ENCODE measurements at places on chromosomes 13 and 19.

GRCh38 chr13:113734826-113735125 is 24.2 kb upstream of the TMEM255B start:
- no peak overlapping the region for H3K4me3 ChIP-seq
- no peak overlapping the region for H3K27ac ChIP-seq
- no peaks in the 10 kb centered on the region for H3K36me3 ChIP-seq
- H3K27me3 ChIP-seq = no peaks in the 10 kb centered on the region
- no peaks in the 10 kb centered on the region for H3K4me1 ChIP-seq

DNA sequence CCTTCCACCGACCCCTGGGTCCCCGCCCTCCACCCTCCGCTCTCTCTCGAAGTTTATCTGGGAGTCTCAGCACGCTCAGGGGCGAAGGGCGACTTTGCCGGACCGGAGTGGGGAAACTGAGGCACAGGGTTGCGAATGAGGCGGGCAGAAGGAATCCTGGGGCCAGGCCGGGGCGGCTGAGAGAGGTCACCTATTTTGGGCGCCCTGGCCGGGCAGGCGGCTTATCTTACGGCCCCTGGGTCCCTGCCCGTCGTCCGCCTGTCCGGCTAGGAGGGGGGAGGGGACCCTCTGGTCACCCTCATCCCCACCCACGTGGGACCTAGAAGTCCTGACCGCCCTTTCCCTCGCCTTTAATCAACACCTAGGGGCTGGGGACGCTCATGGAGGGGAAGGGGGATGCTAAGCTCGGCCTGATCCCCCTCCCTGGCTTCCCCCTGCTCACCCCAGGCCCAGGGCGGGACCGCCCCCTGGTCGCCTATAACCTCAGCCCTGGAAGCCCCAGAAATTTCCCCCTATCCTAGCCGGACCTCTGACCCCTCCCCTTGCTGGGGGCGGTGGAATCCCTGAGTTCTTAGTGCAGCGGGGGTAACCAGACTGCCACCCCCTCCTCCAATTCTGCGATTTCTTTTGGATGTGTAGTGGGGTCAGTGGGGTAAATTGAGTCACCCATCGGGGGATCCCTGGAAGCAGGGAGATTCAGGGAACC is 556 bp downstream of the TRIP10 start:
- no peaks in the 10 kb centered on the region for H3K27me3 ChIP-seq
- peaks cover 29% of the 10 kb centered on the region for H3K4me1 ChIP-seq
- no peak for DNase-seq
- H3K36me3 ChIP-seq = no peaks in the 10 kb centered on the region
- H3K27ac ChIP-seq = peak overlapping the region; percentile 82

DNA sequence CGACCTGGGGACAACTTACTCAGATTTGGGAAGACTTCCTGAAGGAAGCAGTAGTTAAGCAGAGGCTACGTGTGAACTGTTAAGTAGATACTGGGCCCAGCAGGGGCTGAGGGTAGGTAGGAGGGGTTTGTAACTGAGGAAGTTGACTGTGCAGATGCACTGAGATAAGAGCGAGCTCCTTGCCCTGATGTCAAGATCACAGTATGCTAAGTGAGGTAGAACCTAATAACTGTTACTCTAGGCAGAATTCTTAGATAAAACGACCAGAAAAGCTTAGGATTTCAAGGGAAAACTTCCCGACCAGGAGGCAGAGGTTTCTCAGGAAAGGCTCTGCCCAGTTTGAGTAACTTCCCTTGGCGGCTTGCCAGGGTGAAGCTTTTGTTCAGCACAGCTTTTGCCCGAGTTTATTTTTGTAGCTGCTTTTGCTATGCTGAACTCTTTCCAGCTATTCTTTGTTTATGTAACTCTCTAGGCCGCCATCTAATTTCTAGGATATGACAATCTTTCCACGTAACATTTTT is 632.1 kb downstream of the DIAPH3 start:
- no peaks in the 10 kb centered on the region for H3K36me3 ChIP-seq
- no peak overlapping the region for H3K4me3 ChIP-seq
- no peak overlapping the region for H3K27ac ChIP-seq
- peak; percentile 63 for DNase-seq
- H3K4me1 ChIP-seq = no peaks in the 10 kb centered on the region
- H3K27me3 ChIP-seq = no peaks in the 10 kb centered on the region

- no peaks in the 10 kb centered on the region for H3K36me3 ChIP-seq
- no peak overlapping the region for H3K27ac ChIP-seq
- H3K27me3 ChIP-seq = no peaks in the 10 kb centered on the region
- no peak for DNase-seq
Observed at GRCh38 chr13:52779103-52779502, 39.5 kb upstream of the CNMD start.

DNA sequence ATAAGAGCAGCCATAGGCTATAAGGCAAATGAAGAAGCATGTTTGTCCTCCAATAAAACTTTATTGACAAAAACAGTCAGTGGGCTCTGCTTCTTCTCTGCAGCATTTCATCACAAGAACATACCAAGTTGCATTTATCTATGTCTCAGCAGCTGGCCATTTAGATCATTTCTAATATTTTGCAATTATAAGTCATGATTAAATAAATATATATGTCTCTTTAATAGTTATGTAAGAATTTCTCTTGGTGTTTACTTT is 153.5 kb downstream of the RFC3 start:
- no peak overlapping the region for H3K27ac ChIP-seq
- H3K4me3 ChIP-seq = no peak overlapping the region
- no peaks in the 10 kb centered on the region for H3K27me3 ChIP-seq
- no peak for DNase-seq

- H3K4me1 ChIP-seq = no peaks in the 10 kb centered on the region
- peak; percentile 27 for DNase-seq
- no peaks in the 10 kb centered on the region for H3K27me3 ChIP-seq
- H3K36me3 ChIP-seq = no peaks in the 10 kb centered on the region
Observed at GRCh38 chr13:113597391-113598080, 13.0 kb downstream of the TFDP1 start.

Measured in ovary (tissue), 10 donors.